CD4-positive, alpha-beta T cell treated with Interleukin-17A for 4 hours (primary cell): ENCODE measurements at places on chromosomes 6 and 20.

DNA sequence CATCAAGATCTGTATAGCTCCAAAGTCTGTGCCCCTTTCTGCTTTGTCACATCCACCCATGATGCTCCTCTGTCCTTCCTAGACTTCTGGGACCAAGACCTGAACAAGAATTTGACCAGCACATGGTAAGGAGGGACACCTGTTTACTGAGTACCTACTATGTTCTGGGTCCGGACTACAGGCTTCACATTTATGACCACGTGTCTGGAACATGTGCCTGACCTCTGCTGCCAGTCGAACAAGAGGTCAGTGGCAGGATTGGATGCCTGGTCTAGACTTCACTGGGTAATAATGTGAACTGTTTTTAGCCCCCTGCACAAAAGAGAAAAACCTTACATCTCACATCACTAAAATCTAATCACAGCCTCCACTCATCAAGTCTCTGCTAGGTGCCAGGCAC lies 7.3 kb upstream of the PDYN start:
- no peak for DNase-seq

- DNase-seq, result no peak
Measured at GRCh38 chr6:150617062-150617461, 17.4 kb downstream of the PLEKHG1 start.

DNA sequence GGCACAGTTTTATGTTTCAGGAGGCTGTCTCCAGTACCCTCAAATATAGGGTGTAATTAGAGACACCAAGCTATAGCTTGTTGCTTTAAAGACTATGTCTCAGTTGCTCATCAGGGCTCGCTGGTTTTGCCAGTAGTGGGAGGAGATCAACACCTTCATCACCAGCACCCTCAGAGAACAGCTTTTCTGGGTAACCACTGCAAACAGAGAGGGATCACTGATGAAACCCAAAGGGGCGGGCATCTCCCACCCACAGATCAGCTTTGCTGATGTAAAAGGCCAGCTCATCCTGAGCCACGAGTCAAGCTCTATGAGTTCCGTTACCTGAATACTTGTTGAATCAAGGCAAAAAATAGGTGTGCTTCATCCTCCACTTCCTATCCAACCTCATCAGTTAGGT lies 187.7 kb downstream of the AIG1 start:
- DNase-seq, result no peak

GRCh38 chr20:32134026-32134425 lies 24.5 kb downstream of the TM9SF4 start:
- DNase-seq, result no peak

GRCh38 chr6:89567630-89568390 lies 70.7 kb downstream of the LYRM2 start:
- DNase-seq, result no peak

- DNase-seq, result no peak
Measured at GRCh38 chr20:34189572-34190163, 51.6 kb upstream of the ASIP start.

- no peak for DNase-seq
Measured at GRCh38 chr6:68054756-68055155, 580.3 kb upstream of the ADGRB3 start.

- no peak for DNase-seq
Measured at GRCh38 chr6:168014428-168014827, 17.0 kb downstream of the KIF25 start.

- DNase-seq, result no peak
Measured at GRCh38 chr6:154448448-154449096, 61.9 kb downstream of the CNKSR3 start.

DNA sequence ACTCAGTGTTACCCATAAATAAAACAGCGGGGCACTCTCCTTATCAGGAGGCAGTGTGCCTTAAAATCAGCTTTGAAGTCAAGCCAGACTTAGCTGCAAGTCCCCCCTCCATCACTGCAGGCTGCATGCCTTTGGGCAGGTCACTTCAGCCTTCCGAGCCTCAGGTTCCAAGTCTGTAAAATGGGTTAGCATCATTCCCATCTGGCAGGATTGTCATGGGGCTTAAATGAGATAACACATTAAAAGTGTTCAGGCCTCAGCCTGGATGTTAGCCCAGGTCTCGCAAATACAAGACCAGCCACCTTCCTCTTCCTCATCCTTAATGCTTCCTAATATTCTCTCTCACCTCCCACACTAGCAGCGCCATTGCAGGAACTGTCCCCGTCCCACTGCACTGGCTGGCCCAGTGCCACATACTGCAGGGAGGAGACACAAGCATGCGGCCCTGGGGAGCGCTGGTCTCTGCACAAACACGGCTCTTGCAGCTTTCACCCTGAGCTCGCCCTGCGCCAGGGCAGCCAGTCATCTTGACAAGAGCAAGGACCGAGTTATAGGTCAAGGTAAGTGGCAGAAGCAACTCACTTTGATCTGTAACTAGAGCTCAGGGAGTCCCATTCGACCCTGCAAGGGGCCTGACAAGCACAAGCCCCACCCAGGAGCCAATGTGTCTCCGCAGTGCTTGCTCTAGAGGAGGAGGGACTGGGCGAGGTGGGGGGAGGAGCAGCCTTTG lies 564.6 kb upstream of the AGPAT4 start:
- no peak for DNase-seq

DNA sequence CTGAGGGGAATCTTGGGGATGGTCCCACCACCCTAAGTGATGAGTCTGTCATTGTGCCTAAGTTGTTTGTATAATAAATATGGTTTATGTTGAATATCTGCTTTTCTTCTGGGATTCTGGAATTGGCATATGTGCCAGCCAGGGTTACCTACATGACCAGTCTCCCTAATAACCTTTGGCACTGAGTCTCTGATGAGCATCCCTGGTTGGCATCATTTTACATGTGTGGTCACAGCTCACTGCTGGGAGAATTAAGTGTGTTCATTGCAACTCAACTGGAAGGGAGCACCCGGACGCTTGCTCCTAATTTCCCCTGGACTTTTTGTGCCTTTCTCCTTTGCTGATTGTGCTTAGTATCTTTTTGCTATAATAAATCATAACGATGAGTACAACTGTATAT lies 8.1 kb downstream of the SMAP1 start:
- no peak for DNase-seq

GRCh38 chr20:46571418-46571817 lies 21.0 kb upstream of the OCSTAMP start:
- no peak for DNase-seq

DNA sequence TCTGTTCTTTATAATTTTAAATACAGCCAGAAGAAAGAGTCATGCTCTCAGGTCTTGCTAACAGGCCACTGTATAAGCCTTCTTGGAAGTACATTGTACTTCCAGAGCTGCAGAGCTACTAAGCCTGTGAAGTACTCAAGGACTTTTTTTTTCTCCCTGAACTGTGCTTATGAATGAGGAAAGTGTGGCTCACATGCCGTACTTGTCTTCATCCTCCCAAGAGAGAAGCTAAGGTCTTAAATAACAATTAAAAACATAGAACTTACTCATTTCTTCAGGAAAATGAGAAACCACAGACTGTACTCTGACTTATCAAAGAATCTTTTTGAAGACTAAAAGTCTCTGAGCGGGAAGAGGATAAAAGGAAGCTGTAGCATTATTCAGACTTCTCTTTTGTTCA lies 218.3 kb downstream of the HTR1B start:
- no peak for DNase-seq

DNA sequence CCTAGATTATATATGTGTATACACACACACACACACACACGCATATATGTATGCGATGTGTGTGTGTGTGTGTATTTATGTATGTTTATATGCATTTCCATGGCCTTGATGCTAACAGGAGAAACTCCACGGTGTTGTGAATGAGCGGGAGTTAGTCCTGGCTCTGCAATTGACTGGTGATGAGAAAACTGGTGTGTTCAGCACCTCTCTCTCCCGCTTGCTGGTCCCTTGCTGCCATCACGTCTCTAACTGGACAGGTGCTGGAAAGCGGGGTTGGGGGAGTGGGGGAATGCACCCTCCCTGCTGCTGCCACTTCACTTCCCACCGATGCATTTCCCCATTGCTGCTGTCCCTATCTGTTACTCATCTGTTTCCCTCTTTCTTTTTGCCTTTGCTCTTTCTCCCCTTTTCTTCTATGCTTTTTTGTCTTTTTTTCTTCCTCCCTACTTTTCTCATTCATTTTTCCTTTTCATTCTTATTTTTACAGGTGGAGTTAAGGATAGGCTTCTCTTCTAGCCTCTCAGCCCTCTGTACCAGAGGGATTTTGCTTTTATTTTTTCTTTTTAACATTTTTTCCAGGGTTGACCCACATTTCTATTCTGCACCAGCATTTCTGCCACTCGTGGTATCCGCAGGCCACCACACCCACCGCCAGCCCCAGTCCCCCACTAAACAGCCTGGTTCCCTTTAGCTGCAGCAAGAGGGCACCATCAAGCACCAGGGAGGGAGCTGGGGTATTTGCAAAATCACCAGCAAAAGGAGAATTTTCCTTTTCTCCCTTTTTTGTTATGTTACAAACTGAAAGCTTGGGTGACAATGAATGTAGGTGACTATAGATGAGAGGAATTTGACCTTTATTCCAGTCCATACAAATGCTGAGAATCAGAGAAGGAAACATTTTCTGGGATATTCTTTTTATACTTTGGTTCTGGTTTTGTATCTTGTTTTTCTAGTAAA lies 115.6 kb downstream of the TCP11 start:
- DNase-seq, result no peak

GRCh38 chr20:50528129-50528528 lies 17.9 kb downstream of the PTPN1 start:
- DNase-seq, result no peak

GRCh38 chr6:71124340-71124739 lies 164.3 kb upstream of the OGFRL1 start:
- DNase-seq, result no peak

DNA sequence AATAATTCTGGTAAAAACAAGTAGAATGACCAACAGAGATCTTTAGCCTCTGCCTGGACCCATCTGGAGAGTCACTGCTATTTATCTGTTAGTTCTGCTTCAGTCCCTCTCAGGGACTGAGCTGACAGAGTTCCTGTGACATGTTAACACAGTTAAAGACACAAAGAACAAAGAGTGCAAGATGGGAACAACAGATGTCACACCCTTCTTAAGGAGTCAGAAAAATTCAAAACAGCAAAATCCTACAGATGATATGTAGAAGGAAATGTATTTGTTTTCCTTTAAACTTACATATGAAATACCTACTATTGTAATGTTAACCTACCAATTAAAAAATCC lies 102.2 kb downstream of the FYN start:
- no peak for DNase-seq

DNA sequence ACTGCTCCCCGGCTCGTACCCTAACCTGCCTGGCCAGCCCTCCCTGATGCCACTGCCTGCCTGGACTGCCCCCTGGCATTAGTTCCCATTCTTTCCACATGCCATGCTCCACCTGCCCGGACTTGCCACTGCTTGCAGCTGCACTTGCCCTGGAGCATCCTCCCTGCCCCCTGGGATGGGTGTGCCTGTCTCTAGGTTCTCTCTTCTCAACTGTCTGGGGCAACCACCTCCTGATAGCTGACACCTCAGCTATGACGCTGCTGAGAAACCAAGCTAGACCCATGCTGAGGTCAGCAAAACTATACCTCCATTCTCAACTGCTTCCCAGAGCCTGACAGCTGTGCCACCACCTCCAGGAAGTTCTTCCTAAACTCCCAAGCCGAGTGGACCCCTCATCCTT lies 72.1 kb downstream of the PERP start:
- DNase-seq, result no peak

DNA sequence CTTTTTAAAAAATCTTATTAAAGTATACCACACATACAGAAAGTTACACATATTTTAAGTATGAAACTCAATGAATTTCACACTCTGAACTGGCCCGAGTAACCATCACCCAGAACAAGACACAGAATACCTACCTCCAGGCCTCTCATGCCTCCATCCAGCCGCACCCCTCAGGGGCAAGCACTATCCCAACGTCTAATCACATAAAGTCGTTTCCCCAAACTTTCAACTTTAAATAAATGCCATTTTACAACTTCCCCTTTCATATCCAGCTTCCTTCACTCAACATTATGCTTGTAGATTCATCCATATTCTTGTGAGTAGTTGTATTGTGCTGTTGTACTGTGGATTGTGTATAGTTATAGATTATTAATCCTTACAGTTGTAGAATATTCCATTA lies 539.1 kb downstream of the CD83 start:
- DNase-seq, result no peak

- no peak for DNase-seq
Measured at GRCh38 chr20:31572042-31572700, 32.9 kb upstream of the ID1 start.
